ENCODE measurements at places on chromosomes 3 and 15.

GRCh38 chr15:90413411-90414379 lies 25.7 kb downstream of the IQGAP1 start:
- DNase-seq = no peak

DNA sequence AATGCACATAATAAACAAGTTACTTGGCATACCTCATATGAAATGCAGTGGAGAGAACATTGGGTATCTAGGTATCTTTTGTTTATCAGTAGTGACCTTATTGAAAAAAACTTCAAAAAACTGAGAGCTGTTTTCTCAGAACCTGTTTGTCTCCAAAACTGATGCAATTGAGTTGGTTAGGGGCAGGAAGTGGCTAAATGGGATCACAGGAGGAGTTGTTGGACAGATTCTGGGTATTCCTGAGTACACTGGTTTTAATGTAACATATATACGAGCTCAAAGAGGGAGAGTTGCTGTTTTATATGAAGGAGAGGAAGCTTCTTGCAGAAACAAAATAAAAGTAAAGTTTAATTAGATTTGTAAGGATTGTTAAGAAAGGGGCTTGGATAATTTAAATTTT lies 159.5 kb downstream of the C3orf70 start:
- no peak for DNase-seq

GRCh38 chr3:193605876-193606275 lies 12.9 kb downstream of the OPA1 start:
- peak; percentile 31 for DNase-seq

- DNase-seq = no peak
These were observed 139.6 kb downstream of the GRM7 start for GRCh38 chr3:7000501-7000900.

GRCh38 chr15:80638553-80639167 lies 56.5 kb upstream of the ABHD17C start:
- DNase-seq = no peak

DNA sequence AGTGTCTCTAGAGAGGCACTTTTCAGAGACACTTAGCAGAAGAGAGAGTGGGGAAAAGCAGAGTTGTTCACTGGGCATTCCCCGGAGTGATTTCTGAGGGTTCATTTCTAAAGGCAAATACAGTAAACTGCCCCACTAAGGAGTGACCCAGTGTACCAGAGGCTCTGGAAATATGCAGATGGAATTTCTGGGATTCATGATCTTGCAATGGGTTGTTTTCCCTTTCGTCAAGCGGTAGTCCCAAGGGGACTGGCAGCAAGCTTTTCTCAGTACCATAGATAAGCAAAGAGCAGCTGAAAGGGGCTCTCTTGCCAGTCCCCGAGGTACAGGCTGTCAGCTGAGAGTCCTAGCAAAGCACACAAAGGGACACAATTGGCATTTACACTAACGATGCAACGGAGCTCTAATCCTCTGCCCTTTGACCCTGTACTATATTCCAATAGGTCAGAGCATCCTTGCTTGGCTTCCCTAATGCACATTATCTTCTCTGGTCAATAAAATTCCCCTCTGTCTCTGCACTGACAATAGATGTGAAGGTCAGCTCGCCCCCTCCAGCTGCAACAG lies 155.6 kb downstream of the SEMA6D start:
- DNase-seq = no peak

DNA sequence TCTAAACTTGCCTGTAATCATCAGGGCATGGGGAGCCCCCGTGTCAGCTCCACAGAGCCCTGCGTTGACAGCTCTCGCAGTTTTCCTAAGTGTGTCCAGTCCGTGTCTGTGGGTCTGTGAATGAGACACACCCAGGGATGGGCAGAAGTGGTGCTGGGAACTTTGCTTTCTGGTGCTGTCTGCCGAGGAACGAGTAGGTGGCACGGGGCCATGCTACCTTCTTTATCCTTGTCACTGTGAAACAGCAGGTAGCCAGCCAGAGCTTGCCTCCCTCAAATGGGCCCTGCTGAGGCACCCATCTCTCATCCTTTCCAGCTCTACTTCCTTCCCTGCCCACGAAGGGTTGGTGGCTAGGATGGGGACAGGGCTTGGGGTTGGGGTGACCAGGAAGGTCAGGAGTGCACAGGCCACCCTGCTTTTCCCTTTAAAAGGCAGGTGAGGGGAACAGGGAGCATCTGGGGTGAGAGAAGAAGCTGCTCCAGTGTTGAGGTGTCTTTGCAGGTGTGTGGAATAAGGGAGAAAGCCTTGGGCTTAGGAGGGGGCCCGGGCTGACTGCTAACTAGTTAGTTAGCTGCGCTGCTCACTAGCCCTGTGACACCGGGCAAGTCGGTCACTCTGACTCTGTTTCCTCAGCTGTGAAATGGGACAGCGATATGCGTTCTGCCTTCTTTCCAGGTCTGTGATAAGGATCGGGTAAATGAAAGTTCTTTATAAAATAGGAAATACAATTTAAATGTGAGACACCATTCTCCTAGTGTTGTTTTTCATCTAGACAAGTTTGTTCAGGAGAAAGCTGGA lies 27.9 kb downstream of the PDIA5 start:
- DNase-seq = no peak

GRCh38 chr3:121660356-121661171 lies at the start of gene HCLS1:
Gene HCLS1 (minus strand): TSS chr3:121660903. CDS start chr3:121658347, 2,556 bp downstream.
- DNase-seq = peak; percentile 54

DNA sequence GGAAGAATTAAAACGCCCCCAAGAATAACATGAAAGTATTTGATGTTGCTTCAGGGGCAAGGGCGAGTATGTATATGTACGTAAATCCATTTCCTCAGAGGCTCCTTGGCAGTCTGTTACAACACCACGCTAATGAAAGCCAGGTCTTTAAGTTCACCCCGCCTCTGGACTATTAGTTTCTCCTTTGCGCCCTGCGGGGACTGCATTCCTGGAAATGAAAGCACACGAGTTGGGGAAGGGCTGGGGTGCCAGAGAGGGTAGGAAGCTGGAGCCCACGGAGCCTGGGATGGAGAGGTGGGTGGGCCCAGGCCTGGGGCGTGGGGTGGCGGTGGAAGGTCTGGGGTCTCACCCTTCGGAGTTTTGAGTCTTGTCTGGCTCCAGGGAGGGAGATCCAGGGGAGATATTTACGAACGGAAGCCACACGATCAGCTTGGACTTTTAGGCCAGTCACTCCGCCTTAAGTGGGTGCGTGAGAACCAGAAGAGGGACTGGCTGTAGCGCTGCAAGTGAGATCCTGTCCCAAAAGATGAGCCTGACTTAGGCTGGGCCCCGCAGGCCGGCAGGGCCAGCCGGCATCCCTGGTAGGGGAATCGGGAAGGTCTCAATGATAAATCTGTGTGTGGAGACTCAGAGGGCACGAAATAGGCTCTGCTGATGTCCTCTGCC lies 1.6 kb upstream of the PLCL2 start:
- DNase-seq = no peak

GRCh38 chr3:87810452-87811016 lies 248.3 kb downstream of the CGGBP1 start:
- no peak for DNase-seq

- DNase-seq = no peak
These were observed 538.2 kb downstream of the FOXP1 start for GRCh38 chr3:71045212-71045916.

DNA sequence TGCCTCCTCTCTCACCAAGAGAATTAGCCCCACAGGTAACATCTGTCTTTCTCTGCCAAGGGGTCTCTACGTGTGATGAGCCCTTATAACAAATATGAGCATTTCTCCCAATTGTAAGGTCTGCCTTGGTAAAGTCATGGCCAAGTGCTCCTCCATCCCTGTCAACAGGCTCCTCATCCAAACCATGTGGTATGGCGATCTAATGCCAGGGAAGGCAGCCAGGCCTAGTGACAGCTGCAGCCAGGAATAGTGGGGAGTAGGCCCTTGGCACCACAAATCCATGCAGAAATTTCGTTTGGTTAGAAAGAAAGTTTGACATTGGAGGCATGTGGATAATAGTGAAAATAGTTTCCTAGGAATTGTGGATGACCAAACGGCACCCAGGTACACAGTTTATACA lies 4.7 kb upstream of the LRTM1 start:
- no peak for DNase-seq

DNA sequence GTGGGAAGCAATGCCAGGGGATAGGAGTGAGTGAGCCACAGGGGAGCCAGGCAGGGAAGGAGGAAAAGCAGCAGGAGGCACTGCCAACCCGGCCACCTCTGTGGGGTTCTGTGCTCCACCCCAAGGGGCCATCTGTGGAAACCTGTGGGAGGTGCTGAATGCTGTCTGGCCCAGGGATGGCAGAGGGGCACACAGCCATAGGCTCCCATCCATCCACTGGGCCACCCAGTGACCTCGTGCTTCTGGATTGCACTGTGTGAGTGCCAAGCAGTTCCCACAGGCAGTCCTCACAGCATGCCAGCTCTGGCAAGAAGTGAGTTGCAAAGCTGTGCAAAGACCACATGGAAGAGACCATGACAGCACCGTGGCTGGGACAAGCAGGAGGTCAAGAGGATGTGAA lies 27.5 kb downstream of the DNAJB8 start:
- DNase-seq = no peak

DNA sequence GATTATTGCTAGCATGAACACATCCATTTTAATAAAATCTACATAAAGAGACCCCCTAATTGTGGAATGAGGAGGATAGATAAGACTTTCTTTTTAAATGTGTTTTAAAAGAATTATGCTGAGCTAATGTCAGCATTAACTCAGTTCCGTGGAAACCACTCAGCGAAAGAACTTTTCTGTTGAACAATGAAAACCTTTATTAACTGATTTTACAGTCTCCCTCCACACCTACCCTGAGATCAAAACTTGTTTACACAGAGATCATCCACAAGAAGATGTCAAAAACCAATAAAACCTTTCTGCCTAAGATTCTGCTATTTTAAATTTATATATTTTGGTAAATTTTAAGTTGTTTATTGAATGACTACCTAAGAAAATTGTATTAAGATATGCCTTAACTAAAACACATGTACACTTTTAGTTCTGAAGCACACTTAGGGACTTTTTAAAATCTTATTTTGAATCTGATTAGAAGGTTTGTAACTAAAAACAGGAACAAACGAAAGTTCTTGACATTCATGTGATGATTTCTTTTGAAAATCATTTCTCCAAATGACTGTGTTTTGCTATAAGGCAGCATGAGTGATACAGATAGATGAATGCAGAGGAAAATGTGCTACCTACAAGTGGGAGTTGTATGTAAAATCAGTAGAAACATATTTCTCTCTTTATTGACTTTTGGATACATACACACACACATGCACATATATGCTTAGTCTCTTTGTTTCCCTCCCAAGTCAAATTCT lies 369.0 kb downstream of the UNC13C start:
- no peak for DNase-seq

GRCh38 chr3:169091196-169091823 lies 572.2 kb downstream of the MECOM start:
- DNase-seq = no peak
